ENCODE measurements at places on chromosomes 1 and 21.
A peak's percentile ranks its signal among the peaks of the same experiment; 100 is the strongest.

GRCh38 chr1:224014330-224014649, 99.6 kb upstream of the FBXO28 start:
- DNase-seq = no peak

GRCh38 chr1:6071219-6071618, 25.5 kb downstream of the KCNAB2 start:
- DNase-seq = no peak

DNA sequence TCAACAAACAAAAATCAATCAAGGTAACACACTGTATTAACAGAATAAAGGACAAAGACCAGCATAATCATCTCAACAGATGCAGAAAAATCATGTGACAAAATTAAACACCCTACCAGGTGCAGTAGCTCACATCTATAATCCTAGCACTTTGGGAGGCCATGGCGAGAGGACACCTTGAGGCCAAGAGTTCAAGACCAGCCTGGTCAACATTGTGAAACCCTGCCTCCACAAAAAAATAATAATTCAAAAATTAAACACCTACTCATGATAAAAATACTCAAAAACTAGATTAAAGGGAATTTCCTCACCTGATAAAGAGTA, 35.3 kb downstream of the PIK3R3 start:
- DNase-seq = no peak

GRCh38 chr1:213883618-213884017, 104.2 kb upstream of the PROX1 start:
- no peak for DNase-seq

GRCh38 chr1:54795356-54795665, 5.8 kb downstream of the TTC22 start:
- no peak for DNase-seq

DNA sequence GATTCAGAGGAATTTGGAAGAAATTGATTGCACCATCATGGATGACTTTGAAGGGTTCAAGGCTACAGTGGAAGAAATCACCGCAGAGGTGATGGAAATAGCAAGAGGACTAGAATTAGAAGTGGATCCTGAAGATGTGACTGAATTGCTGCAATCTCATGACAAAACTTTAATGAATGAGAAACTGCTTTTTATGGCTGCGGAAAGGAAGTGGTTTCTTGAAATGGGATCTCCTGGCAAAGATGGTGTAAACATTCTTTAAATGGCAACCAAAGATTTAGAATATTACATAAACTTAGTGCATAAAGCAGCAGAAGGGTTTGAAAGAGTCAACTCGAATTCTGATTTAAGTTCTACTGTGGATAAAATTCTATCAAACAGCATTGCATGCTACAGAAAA, 698.6 kb downstream of the PLA2G4A start:
- DNase-seq = no peak

DNA sequence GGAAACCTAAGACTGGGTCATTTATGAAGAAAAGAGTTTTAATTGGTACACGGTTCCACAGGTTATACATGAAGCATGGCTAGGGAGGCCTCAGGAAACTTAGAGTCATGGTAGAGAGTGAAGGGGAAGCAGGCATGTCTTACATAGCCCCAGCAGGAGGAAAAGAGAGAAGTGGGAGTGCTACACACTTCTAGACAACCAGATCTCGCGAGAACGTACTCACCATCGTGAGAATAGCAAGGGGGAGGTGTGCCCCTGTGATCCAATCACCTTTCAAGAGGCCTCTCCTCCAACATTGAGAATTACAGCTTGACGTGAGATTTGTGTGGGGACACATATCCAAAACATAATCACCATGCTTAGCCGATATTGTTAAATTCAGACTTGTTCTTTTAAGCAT, 62.8 kb downstream of the DYRK1A start:
- DNase-seq = peak; percentile 17

GRCh38 chr1:26922901-26923300, 1.4 kb downstream of the NUDC start:
- no peak for DNase-seq

- peak; percentile 67 for DNase-seq
Observed at GRCh38 chr1:225962440-225962975, 21.5 kb upstream of the LEFTY2 start.

DNA sequence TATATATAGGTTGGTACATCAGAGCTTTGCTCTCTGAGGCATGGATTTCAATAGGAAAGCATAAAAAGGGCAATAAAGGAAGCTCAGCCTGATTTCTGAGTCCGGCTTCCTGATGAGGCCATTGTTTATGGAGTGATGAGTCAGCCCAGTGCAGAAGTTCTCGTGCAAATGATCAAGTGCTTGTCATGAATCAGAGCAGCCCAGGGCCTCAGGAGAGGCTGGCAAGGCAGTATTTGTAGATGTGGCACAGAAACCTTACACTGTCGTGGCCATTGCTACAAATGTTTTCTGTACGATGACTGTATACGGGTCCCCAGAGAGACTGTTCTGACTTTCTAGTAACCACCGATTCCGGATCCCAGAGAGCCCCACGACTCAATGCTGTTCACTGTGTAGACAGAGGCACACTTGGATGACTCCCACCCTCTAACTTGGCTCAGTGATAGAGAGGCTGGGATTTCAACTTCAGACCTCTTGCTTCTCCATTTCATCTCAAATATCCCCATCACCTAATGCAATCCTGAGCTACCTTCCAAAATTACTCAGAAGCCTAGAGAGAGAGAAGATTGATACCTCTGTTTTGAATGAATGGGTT, 26.8 kb downstream of the UMODL1 start:
- no peak for DNase-seq

DNA sequence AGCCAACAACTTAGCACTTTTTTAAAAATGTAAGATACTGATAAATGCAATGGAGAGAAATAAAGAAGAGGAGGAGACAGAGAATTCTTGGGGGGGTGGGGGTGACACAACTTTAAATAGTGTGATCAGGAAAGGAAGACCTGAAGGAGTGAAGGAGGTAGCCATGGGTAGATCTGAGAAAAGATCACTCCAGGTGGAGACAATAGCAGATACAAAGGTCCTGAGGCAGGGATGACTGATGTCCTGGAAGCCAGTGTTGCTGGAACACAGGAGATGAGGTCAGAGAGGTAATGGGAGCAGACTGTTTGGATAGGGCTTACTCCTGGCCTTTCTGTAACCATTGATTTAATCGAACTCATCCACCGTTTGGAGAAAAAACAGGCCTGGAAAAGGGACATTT, 24.6 kb upstream of the TRABD2B start:
- no peak for DNase-seq

DNA sequence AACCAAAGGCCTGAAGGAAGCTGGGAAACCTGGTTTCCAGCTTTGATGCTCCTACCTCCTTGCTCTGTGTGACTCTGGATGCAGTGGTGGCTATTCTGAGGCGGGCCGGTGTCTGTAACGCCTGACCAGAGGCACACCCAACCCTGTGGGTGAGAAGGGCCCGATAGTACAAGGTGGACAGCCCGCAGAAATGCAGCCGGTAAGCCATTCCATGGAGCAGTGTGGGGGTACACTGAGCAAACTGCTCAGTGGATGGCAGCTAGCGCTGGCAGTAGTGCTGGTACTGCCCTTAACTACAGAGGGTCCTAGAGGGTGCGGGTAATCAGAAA, 36.0 kb downstream of the AHDC1 start:
- no peak for DNase-seq

- peak; percentile 11 for DNase-seq
Observed at GRCh38 chr1:159855709-159856108, 6.7 kb downstream of the VSIG8 start.

- DNase-seq = no peak
Observed at GRCh38 chr1:155681776-155682175, 6.8 kb downstream of the YY1AP1 start.

DNA sequence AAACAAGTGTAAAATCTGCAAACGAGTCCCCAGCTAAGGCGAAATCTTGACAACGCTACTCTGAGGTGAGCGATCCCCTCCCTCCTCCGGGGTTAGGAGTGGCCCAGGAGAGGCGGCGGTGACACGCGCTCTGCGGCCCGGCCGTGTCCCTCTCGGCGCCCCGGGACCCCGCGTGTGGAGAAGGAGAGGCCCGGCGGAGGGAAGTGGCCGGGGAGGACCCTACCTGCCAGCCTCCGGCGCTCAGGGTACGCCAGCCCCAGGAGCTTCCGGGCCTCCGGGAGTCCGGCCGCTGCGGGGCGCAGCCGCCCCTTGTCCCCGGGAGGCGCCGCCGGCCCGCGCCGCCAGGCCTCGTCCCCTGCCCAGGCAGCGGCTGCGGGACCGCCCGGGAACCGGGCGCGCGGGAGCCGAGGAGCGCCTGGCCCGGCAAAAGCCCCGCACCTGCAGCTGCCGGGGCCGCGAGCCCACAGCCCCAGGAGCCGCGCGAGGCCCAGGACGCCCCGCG, 543 bp downstream of the ABCB10 start:
- DNase-seq = peak; percentile 65

DNA sequence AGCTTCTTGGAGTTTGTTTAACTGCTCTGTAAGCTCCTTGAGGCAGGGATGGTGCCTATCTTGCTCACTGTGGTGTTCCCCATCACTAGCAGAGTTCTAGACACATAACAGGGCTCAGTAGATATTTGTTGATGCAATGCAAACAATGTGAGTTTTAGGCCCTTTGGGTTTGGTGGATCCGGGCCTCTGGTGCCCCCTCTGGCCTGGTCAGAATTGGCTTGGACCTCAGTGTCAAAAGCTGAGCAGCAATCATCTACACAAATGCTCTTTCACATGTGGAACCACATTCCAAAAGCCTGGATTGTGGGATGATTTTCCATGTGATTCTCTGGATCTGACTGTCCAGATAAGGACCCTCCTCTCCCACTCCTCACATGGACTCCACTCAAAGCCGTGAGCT, 53.4 kb upstream of the BCAR3 start:
- peak; percentile 24 for DNase-seq

DNA sequence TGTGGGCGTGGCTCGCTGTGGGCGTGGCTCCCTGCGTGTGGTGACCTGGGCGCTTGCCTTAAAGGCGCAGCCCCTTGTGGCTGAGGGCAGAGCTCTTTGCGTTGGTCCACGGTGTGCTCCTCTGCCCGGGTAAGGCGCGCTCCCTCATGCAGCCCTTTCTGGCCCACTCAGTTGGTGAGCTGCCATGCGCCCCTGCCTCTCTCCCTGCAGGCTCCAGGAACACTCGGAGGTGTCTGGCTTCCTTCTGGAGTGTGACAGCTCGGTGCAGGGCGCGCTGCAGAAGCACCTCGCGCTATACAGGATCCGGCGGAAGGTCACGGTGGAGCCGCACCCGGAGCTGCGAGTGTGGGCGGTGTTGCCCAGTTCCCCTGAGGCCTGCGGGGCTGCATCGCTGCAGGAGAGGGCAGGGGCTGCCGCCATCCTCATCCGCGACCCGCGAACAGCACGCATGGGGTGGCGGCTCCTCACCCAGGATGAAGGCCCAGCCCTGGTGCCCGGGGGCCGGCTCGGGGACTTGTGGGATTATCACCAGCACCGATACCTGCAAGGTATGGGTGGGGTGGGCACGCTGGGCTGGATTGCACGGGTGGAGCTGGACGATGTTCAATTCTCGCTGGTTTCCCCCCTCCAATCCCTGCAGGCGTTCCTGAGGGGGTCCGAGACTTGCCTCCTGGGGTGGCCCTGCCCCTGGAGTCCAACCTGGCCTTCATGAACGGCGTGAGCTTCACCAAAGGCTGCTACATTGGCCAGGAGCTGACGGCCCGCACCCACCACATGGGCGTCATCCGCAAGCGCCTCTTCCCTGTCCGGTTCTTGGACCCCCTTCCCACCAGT, 9.1 kb downstream of the IBA57 start:
- DNase-seq = peak; percentile 69

DNA sequence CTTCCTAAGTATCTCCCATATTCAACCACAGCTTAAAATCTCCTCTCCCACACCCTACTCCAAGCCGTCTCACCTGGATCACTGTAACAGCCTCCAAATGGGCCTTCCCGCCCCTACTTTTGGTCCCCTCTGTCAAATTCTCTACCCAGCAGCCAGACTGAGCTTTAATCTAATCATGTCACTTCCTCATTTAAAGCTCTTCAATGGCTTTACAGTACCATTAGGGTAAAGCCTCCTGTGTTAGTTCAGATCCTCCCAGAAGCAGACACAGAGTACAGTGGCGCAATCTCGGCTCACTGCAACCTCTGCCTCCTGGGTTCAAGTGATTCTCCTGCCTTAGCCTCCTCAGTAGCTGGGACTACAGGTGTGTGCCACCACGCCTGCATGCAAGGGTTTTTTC, 46.8 kb upstream of the PSEN2 start:
- DNase-seq = peak; percentile 30

DNA sequence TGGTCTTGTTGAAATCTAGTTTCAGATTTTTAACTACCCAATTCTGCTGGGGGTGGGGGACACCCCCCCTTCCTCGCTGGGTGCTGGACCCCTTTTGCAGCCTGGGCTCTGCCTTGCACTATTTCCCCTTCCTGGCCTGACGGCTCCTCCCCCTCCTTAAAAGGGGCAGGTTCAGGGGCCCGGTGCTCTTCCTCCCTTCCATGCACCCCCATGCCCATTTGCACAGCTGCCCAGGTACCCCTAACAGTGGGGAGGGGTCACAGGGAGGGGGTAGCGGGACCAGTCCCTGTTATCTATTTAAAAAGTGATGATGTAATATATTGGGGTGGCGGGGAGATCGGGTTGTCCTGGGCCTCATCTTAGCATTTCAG, 15.3 kb downstream of the ZBTB7B start:
- DNase-seq = no peak

GRCh38 chr1:54122135-54122751, 30.6 kb downstream of the CDCP2 start:
- no peak for DNase-seq

GRCh38 chr21:45443595-45444181, 38.7 kb downstream of the COL18A1 start:
- DNase-seq = no peak

GRCh38 chr1:59541891-59542290, 245.0 kb downstream of the FGGY start:
- no peak for DNase-seq

DNA sequence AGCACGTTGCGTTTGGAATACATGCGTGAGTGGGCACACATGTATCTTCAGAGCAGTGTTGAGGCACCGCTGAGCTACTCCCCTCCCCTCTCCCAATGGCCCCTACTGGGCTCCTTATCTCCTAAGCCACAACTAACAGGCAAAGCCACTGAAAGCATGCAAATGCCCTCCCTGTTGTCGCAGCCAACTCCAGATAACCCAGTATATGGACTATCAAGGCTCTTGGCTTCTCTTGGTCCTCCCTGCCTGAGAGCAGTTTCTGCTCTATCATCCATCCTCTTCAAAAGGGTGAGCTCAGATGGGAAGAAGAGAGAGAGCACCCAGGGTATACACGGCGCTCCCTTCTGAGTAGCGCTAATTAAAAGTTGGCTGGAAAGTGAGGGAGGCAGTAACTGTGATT, 58.5 kb upstream of the CNTN2 start:
- DNase-seq = no peak
